Trophoblast cell (in vitro differentiated cells and primary cell): ENCODE measurements at places on chromosomes 12 and 14.

GRCh38 chr12:25864306-25865276 lies 93.9 kb upstream of the RASSF8 start:
- peaks cover 5% of the 10 kb centered on the region for H3K4me1 ChIP-seq
- H3K36me3 ChIP-seq = no peaks in the 10 kb centered on the region
- no peak overlapping the region for H3K4me3 ChIP-seq
- no peak overlapping the region for H3K27ac ChIP-seq
- DNase-seq = no peak

- no peaks in the 10 kb centered on the region for H3K36me3 ChIP-seq
- peaks cover 2% of the 10 kb centered on the region for H3K4me1 ChIP-seq
- DNase-seq = no peak
- no peak overlapping the region for H3K27ac ChIP-seq
- no peaks in the 10 kb centered on the region for H3K27me3 ChIP-seq
- H3K4me3 ChIP-seq = no peak overlapping the region
These were observed 334.0 kb downstream of the NUAK1 start for GRCh38 chr12:105804591-105805265.

DNA sequence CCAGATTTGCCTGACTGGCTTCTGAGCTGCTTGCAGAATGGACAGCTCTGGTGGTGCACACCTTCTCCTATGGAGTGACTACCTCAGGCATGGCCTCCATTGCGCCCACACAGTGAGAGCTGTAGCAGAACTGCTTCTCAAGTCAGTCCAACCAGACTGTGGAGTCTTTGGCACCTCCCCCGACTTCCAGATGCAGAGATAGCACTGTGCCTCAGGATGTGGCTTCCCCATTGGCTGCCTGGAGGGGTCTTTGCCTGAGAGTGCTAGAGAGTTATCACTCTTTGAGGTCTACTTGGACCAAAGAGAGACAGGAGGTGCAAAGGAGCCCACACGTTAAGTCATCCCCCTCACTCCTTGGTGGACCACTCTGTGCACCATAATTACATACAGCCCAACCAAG lies 44.8 kb upstream of the FRS2 start:
- no peak overlapping the region for H3K27ac ChIP-seq
- H3K4me3 ChIP-seq = no peak overlapping the region
- no peaks in the 10 kb centered on the region for H3K27me3 ChIP-seq
- no peaks in the 10 kb centered on the region for H3K36me3 ChIP-seq

GRCh38 chr12:47223848-47224213 lies 144.1 kb upstream of the AMIGO2 start:
- H3K4me1 ChIP-seq = peaks cover 8% of the 10 kb centered on the region
- H3K27me3 ChIP-seq = no peaks in the 10 kb centered on the region
- no peak for DNase-seq
- H3K36me3 ChIP-seq = no peaks in the 10 kb centered on the region
- peak overlapping the region; percentile 66 for H3K27ac ChIP-seq
- H3K4me3 ChIP-seq = no peak overlapping the region

DNA sequence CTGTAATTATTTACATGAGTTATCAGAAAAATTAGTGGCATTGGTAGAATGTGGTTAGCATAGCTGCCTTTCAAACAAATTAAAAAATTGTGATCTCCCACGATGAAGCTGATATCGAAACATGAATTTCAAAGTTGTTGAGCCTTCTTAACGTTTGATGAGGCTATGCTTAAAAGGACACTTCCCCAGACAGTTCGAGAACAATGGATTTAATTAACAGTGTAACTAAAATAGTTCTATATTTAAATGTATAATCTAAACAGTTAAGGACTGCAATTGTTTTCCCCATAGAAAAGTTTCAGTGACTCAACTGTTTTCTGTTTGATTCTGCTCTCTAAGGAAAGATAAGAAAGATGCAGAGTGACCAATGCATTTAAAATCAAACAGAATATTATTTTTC lies 1.6 kb downstream of the CLEC2B start:
- DNase-seq = no peak
- no peak overlapping the region for H3K4me3 ChIP-seq
- no peaks in the 10 kb centered on the region for H3K27me3 ChIP-seq
- H3K4me1 ChIP-seq = no peaks in the 10 kb centered on the region
- no peaks in the 10 kb centered on the region for H3K36me3 ChIP-seq
- no peak overlapping the region for H3K27ac ChIP-seq

- no peak overlapping the region for H3K4me3 ChIP-seq
- no peak for DNase-seq
- no peak overlapping the region for H3K27ac ChIP-seq
- no peaks in the 10 kb centered on the region for H3K4me1 ChIP-seq
- no peaks in the 10 kb centered on the region for H3K27me3 ChIP-seq
These were observed 835.2 kb downstream of the FSCB start for GRCh38 chr14:43671716-43672485.

DNA sequence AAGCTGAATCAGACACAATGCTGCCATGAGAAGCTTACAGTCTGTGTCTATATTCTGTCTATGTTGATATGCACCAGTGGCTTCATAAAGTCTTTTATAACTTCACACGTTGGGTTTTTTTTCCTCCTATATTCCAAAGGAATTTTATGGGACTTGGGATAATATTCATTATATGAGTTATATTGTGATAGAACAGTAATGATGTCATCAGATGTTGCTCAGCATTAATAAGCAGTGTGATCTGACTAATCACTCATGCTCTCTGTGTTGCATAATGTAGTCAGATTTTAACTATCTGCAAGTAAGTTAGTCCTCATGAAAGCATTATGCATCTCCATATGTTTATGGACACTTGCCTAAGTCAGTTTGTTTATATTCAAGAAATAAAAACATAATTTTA lies 159.6 kb downstream of the PLCZ1 start:
- no peaks in the 10 kb centered on the region for H3K36me3 ChIP-seq
- H3K27me3 ChIP-seq = no peaks in the 10 kb centered on the region
- H3K27ac ChIP-seq = no peak overlapping the region
- no peak overlapping the region for H3K4me3 ChIP-seq
- DNase-seq = peak; percentile 19

DNA sequence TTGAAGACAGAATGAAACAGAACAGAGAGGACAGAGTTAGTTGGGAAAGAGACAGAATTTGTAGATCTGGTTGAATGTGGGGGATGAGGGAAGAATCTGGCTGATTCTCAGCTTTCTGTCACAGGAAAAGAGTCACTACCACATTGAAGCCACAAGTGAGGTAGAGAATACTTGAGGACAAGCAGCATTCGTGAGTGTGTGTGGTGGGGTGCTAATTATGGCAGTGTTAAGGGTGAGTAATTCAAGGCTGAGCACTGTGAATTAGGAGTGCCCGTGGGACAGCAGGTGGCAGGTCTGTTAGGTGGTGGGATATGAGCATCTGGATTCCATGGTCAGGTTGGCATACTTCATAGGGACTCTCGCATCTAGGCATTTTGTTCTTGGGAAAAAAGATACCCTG lies 347.4 kb upstream of the PRICKLE1 start:
- H3K4me1 ChIP-seq = no peaks in the 10 kb centered on the region
- H3K36me3 ChIP-seq = no peaks in the 10 kb centered on the region
- H3K27me3 ChIP-seq = peaks cover 3% of the 10 kb centered on the region
- DNase-seq = no peak
- H3K4me3 ChIP-seq = no peak overlapping the region

- no peaks in the 10 kb centered on the region for H3K4me1 ChIP-seq
- no peak overlapping the region for H3K27ac ChIP-seq
- no peaks in the 10 kb centered on the region for H3K36me3 ChIP-seq
- H3K27me3 ChIP-seq = no peaks in the 10 kb centered on the region
- no peak overlapping the region for H3K4me3 ChIP-seq
These were observed 42.6 kb downstream of the NELL2 start for GRCh38 chr12:44833561-44833960.

DNA sequence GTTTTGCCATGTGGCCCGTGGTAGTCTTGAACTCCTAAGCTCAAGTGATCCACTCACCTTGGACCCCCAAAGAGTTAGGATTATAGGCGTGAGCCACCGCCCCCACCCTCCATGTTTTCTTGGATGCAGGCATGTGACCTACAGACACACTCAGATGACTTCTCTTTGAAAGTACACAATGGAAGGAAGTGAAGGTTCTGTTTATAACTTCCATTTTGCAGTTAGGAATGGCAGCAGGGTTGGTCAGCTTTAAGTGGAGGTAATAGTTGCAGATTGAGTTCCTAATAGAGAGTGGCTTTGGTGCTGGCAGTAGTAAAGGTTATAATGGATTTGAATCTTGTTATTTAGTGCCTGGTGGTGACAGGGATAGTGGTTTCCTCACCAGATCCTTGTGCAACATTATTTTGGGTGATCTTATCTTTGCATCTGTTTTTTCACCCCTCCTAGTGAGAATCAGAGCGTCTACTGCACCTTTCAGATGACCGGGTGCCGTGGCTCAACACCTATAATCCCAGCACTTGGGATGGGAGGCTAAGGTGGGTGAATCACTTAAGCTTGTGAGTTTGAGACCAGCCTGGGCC lies 15.3 kb downstream of the LARP4 start:
- H3K27ac ChIP-seq = no peak overlapping the region
- peaks cover 4% of the 10 kb centered on the region for H3K4me1 ChIP-seq
- H3K4me3 ChIP-seq = no peak overlapping the region
- H3K36me3 ChIP-seq = no peaks in the 10 kb centered on the region
- DNase-seq = no peak
- H3K27me3 ChIP-seq = no peaks in the 10 kb centered on the region

DNA sequence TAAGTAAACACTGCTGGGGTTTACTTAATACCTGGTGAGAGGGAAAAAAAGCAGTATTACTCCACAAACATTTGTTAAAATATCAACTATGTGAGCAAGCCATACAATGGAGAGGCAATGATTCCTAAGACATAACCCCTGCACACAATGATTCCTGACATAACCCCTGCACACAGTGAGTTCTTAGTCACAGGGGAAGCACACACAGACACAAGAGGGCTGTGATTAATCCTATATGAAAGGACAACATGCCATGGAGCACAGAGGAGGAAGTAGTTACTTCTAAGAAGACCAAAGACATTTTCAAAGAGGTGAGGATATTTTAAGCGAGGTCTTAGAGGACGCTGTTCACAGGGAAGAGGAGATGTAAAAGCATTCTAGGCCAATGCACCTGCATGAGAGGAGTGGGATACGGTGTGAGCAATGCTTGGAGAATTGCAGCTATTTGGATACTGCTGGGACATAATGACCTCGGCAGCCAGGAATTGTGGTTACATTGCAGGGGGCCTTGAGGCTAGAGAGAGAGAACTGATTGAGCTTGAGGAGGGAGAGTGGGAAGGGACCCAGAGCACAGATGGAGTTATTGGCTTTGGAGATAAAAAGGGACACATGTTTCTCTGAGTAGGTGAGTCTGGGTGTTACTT lies 211.9 kb downstream of the APAF1 start:
- no peak overlapping the region for H3K4me3 ChIP-seq
- H3K27ac ChIP-seq = no peak overlapping the region
- H3K36me3 ChIP-seq = no peaks in the 10 kb centered on the region
- H3K27me3 ChIP-seq = no peaks in the 10 kb centered on the region
- no peak for DNase-seq

DNA sequence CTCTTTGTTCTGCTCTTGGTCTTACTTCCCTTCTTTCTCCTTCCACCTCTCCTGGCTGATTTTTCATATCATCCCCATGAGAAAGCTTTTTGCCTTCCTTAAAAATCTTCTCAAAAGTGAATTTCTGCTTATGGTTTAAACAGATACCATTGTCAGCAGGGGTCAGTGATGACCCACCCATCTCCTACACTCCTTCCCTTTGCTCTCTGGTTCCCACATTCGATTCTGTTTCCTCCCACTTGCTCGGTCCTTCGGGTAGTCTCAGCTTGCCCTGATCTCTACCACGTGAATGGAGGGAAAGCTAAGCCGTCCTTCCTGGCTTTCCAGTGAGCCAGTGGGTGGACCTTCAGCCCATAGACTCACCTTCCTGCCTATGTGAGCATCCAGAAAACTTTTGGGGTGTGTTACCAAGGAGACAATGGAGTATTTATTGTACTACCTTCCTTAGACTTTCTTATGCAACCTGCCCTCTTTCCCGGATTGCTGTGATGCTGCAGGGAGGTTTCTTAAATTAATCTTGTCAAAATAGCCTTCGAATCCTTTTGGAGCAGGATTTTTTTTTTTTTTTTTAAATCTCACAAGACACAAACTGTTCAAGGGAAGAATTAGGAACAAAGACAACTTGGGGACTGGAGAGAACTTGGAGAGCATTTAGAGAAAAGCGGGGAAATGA lies 306.3 kb downstream of the CACNA1C start:
- no peak overlapping the region for H3K4me3 ChIP-seq
- DNase-seq = no peak
- H3K36me3 ChIP-seq = no peaks in the 10 kb centered on the region
- H3K27me3 ChIP-seq = no peaks in the 10 kb centered on the region

DNA sequence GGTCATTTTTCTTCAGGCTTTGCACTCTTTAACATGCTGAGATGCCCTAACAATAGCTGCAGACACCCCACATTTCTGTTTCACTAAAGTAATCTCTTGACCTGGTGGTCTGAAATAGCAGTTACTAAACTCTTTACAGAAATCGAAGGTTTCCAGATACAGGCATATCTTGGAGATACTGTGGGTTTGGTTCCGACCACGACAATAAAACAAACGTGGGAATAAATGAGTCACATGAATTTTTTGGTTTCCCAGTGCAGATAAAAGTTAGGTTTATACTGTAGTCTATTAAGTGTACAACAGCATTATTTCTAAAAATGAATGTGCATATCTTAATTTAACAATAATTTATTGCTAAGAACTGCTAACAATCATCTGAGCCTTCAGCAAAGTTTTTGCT lies 208.7 kb downstream of the EGLN3 start:
- H3K36me3 ChIP-seq = no peaks in the 10 kb centered on the region
- peaks cover 5% of the 10 kb centered on the region for H3K4me1 ChIP-seq
- no peak overlapping the region for H3K4me3 ChIP-seq
- no peak for DNase-seq
- peaks cover 3% of the 10 kb centered on the region for H3K27me3 ChIP-seq

GRCh38 chr12:6201213-6201608 lies 1.0 kb downstream of the CD9 start:
- peaks cover 52% of the 10 kb centered on the region for H3K4me1 ChIP-seq
- no peak for DNase-seq
- peaks cover 12% of the 10 kb centered on the region for H3K36me3 ChIP-seq
- peak overlapping the region; percentile 80 for H3K4me3 ChIP-seq
- peak overlapping the region; percentile 78 for H3K27ac ChIP-seq

- H3K4me1 ChIP-seq = no peaks in the 10 kb centered on the region
- H3K4me3 ChIP-seq = no peak within 1 kb of the TSS
- DNase-seq = no peak
These were observed at the start of gene LBHD2 for GRCh38 chr14:103084021-103084919. TSS of gene LBHD2 (plus strand) at chr14:103084210. CDS start at chr14:103086013, 1,803 bp downstream.

GRCh38 chr14:105817971-105818711 lies 291.8 kb downstream of the TMEM121 start:
- H3K4me1 ChIP-seq = no peaks in the 10 kb centered on the region
- DNase-seq = no peak
- no peaks in the 10 kb centered on the region for H3K36me3 ChIP-seq
- H3K27ac ChIP-seq = no peak overlapping the region
- H3K4me3 ChIP-seq = no peak overlapping the region
- H3K27me3 ChIP-seq = no peaks in the 10 kb centered on the region

GRCh38 chr14:71616013-71616412 lies 316.2 kb upstream of the RGS6 start:
- H3K27me3 ChIP-seq = no peaks in the 10 kb centered on the region
- H3K4me3 ChIP-seq = no peak overlapping the region
- no peaks in the 10 kb centered on the region for H3K36me3 ChIP-seq
- no peak for DNase-seq
